ENCODE measurements at places on chromosomes 1 and 21. TPM values are rescaled to one million over a fixed set of nuclear protein-coding genes. Genes with fewer than 3 reads are reported as not detected.

GRCh38 chr1:67850151-67850551 is 16.9 kb upstream of the GNG12 start:
- H3K36me3 ChIP-seq, result no peaks in the 10 kb centered on the region
- peak; percentile 20 for DNase-seq
- peaks cover 15% of the 10 kb centered on the region for H3K27me3 ChIP-seq
- no peak overlapping the region for H3K4me3 ChIP-seq
- H3K4me1 ChIP-seq, result no peaks in the 10 kb centered on the region

The PADI6 gene
- total RNA-seq, result not detected

- H3K27me3 ChIP-seq, result no peaks in the 10 kb centered on the region
- no peak for DNase-seq
- peaks cover 3% of the 10 kb centered on the region for H3K4me1 ChIP-seq
- H3K36me3 ChIP-seq, result peaks cover 19% of the 10 kb centered on the region
- no peak overlapping the region for H3K4me3 ChIP-seq
Measured at GRCh38 chr1:53971718-53972117, 25.6 kb downstream of the LRRC42 start.

- H3K4me1 ChIP-seq, result peaks cover 7% of the 10 kb centered on the region
- no peaks in the 10 kb centered on the region for H3K36me3 ChIP-seq
- H3K4me3 ChIP-seq, result no peak overlapping the region
- DNase-seq, result no peak
Measured at GRCh38 chr21:32544697-32545096, 40.6 kb downstream of the TCP10L start.

The AKR7A3 gene
- total RNA-seq, result 0.54 TPM

DNA sequence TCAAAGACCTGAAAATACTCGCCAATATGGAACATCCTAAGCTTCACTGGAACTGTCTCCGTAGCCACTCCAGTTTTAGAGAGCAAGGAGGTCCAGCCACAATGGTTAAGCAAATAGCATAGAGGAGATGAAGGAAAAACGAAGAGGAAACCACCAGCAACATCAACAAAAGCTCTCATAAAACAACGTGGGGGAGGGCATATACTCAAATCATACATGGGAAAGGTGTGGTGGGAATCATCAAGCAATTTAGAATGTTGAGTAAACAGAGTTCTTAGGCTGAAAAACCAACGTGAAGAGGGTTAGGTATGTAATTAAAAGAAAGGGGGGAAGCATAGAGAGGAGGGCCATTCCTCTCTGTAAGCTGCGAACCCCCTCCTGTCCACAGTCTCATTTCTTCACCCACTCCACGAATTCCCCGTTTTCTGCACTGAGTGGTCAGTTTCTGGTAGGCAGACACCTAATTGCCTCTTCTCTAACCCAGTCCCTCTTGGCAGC is 1.0 kb downstream of the TMEM59 start:
- H3K27me3 ChIP-seq, result no peaks in the 10 kb centered on the region
- no peak overlapping the region for H3K4me3 ChIP-seq
- DNase-seq, result no peak
- no peak overlapping the region for H3K27ac ChIP-seq
- H3K4me1 ChIP-seq, result peaks cover 41% of the 10 kb centered on the region

The SPRR2E gene
- not detected for total RNA-seq

- H3K36me3 ChIP-seq, result no peaks in the 10 kb centered on the region
- no peaks in the 10 kb centered on the region for H3K27me3 ChIP-seq
- H3K27ac ChIP-seq, result no peak overlapping the region
- no peaks in the 10 kb centered on the region for H3K4me1 ChIP-seq
- no peak for DNase-seq
Measured at GRCh38 chr1:104182251-104182650, 432.6 kb downstream of the AMY1C start.

- H3K27me3 ChIP-seq, result peaks cover 19% of the 10 kb centered on the region
- H3K36me3 ChIP-seq, result no peaks in the 10 kb centered on the region
- H3K4me3 ChIP-seq, result no peak overlapping the region
Measured at GRCh38 chr1:112083487-112083886, 94.0 kb upstream of the KCND3 start.

The LPGAT1 gene
- 16.5 TPM for total RNA-seq

DNA sequence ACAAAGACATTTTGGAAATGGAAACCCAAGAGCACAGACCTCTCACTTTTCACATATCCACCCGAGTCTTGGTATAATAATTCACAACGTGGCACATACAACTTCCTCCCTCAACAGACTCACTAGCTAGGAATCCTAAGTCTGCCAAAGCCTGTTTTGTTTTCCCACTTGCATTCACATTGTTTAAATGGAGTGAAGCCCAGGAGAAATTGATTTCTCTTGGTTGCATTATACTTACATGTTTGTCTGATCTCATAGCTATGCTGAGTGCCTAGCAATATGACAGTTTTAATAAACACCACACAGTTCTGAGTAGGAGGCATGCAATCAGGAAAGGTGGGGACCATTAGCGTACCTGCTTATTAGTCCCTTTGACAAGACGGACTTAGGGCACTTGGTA is 348.6 kb upstream of the ADGRL4 start:
- no peak overlapping the region for H3K27ac ChIP-seq
- H3K4me1 ChIP-seq, result no peaks in the 10 kb centered on the region
- H3K27me3 ChIP-seq, result no peaks in the 10 kb centered on the region
- no peak overlapping the region for H3K4me3 ChIP-seq

DNA sequence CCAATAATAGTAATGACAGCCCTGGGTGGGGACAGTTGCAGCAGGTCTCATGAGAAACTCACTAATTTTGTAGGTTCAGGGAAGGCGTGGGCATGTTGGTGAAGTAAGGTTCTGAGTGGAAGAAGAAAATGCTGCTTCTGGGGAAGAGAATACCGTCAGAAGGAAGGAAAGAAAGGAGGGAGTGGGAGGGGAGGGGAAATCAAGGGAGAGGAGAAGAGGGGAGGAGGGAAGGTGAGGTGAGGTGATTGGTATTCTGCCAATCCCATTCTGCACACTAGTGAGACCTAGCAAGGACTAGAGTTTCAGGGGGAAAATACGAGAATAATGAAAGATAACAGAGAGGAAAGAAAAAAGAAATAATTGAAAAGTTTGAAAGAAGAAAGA is 32.4 kb upstream of the MGST3 start:
- H3K36me3 ChIP-seq, result no peaks in the 10 kb centered on the region
- DNase-seq, result no peak
- H3K4me1 ChIP-seq, result peaks cover 26% of the 10 kb centered on the region
- peak overlapping the region; percentile 81 for H3K4me3 ChIP-seq

DNA sequence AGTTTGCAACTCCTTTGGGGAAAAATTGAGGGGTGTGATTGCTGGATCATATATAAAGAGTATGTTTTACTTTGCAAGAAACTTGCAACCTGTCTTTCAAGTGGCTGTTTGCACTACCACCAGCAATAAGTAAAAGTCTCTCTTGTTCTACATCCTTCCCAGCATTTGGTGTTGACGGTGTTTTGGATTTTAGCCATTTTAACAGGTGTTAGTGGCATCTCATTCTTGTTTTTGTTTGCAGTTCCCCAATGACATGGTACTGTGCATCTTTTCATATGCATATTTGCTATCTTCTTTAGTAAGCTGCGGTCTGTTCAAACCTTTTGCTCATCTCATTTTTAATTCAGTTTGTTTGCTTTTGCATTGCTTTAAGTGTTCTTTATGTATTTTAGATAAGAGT is 535.5 kb downstream of the LRRIQ3 start:
- DNase-seq, result no peak
- no peaks in the 10 kb centered on the region for H3K36me3 ChIP-seq
- H3K27ac ChIP-seq, result no peak overlapping the region
- no peaks in the 10 kb centered on the region for H3K4me1 ChIP-seq
- no peaks in the 10 kb centered on the region for H3K27me3 ChIP-seq

The ERVH48-1 gene
- total RNA-seq, result 0.29 TPM

- peaks cover 9% of the 10 kb centered on the region for H3K4me1 ChIP-seq
- no peak for DNase-seq
- H3K27me3 ChIP-seq, result no peaks in the 10 kb centered on the region
- no peak overlapping the region for H3K4me3 ChIP-seq
Measured at GRCh38 chr1:54757833-54758232, 6.5 kb downstream of the PARS2 start.

The GPR89B gene
- total RNA-seq, result 15.7 TPM

- peaks cover 15% of the 10 kb centered on the region for H3K36me3 ChIP-seq
- H3K4me3 ChIP-seq, result peak overlapping the region; percentile 100
- H3K4me1 ChIP-seq, result peaks cover 52% of the 10 kb centered on the region
- H3K27ac ChIP-seq, result peak overlapping the region; percentile 93
- no peaks in the 10 kb centered on the region for H3K27me3 ChIP-seq
Measured at GRCh38 chr1:170073893-170074249, 624 bp downstream of the KIFAP3 start.

DNA sequence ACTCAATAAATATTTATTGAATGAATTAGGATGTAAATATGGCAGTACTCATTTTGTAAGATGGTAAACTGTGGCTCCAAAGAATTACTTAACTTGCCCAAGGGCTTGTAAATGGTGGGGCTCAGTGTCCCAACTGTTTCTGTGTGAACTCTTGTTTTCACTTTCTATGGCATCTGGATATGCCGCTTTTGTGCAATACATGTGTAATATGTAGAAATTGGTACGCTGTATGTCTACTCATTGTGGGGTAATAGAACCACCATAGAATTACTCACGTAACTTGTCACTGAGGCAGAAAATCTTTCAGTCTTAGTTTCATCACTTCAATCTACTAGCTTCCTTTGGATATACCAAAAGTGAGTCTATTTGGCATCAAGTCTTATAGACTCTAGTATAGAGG is 977 bp downstream of the PRPF3 start:
- peak overlapping the region; percentile 99 for H3K27ac ChIP-seq
- DNase-seq, result peak; percentile 28
- H3K27me3 ChIP-seq, result no peaks in the 10 kb centered on the region
- H3K4me1 ChIP-seq, result peaks cover 31% of the 10 kb centered on the region
- peaks cover 37% of the 10 kb centered on the region for H3K36me3 ChIP-seq

- peaks cover 6% of the 10 kb centered on the region for H3K27me3 ChIP-seq
- H3K4me1 ChIP-seq, result no peaks in the 10 kb centered on the region
- H3K27ac ChIP-seq, result no peak overlapping the region
- DNase-seq, result no peak
- no peak overlapping the region for H3K4me3 ChIP-seq
Measured at GRCh38 chr1:66046415-66046814, 253.7 kb downstream of the PDE4B start.

- H3K4me3 ChIP-seq, result no peak overlapping the region
- DNase-seq, result no peak
- peaks cover 1% of the 10 kb centered on the region for H3K27me3 ChIP-seq
Measured at GRCh38 chr1:24567792-24568388, 12.0 kb downstream of the NCMAP start.

The ITLN2 gene
- total RNA-seq, result not detected

GRCh38 chr1:245092638-245092976 is 62.2 kb upstream of the KIF26B start:
- H3K36me3 ChIP-seq, result no peaks in the 10 kb centered on the region
- no peaks in the 10 kb centered on the region for H3K4me1 ChIP-seq
- no peaks in the 10 kb centered on the region for H3K27me3 ChIP-seq
- no peak overlapping the region for H3K27ac ChIP-seq
- no peak for DNase-seq
- no peak overlapping the region for H3K4me3 ChIP-seq

The SPRR5 gene
- not detected for total RNA-seq

- H3K36me3 ChIP-seq, result peaks cover 51% of the 10 kb centered on the region
- H3K4me3 ChIP-seq, result no peak overlapping the region
- no peaks in the 10 kb centered on the region for H3K27me3 ChIP-seq
- peak overlapping the region; percentile 51 for H3K27ac ChIP-seq
Measured at GRCh38 chr1:41573785-41574713, 89.6 kb upstream of the EDN2 start.

The HPCAL4 gene
- 2.8 TPM for total RNA-seq

The RGS13 gene
- not detected for total RNA-seq

DNA sequence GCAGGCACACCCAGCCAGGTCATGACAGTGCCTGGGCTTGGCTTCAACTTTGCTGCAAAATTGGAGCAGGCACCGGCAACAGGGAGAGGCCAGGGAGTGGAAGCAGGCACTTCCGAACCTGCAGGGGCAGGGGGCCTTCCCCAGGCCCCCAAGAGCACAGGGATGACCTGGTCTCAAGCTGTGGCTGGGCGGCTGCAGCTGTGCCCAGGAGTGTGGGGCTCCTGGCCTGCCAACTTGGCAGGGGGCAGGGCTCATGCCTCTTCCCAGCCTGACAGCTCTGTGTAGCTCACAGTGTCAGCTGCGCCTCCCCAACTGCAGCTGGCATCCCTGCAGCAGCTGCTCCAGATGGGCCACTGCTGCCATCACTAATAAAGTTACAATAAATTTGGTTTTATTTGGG is 51.5 kb upstream of the SCYL3 start:
- no peak overlapping the region for H3K4me3 ChIP-seq
- no peaks in the 10 kb centered on the region for H3K27me3 ChIP-seq
- no peak for DNase-seq
- H3K36me3 ChIP-seq, result no peaks in the 10 kb centered on the region
- H3K27ac ChIP-seq, result no peak overlapping the region

The TCHHL1 gene
- not detected for total RNA-seq

DNA sequence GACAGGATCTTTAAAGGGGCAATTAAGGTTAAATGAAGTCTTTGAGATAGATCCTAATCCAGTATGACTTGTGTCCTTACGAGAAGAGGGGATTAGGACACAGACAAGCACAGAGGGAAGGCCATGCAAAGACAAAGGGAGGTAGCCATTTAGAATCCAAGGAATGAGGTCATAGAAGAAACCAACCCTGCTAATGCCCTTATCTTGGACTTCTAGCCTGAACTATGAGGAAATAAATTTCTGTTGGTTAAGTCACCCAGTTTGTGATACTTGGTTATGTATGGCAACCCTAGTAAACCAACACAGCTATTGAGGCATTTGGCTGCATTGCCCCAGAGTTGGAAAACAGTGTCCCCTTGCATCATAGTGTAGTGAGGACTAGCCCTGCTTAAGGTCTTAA is 121.3 kb downstream of the MAST2 start:
- DNase-seq, result no peak
- no peak overlapping the region for H3K4me3 ChIP-seq
- no peaks in the 10 kb centered on the region for H3K36me3 ChIP-seq

DNA sequence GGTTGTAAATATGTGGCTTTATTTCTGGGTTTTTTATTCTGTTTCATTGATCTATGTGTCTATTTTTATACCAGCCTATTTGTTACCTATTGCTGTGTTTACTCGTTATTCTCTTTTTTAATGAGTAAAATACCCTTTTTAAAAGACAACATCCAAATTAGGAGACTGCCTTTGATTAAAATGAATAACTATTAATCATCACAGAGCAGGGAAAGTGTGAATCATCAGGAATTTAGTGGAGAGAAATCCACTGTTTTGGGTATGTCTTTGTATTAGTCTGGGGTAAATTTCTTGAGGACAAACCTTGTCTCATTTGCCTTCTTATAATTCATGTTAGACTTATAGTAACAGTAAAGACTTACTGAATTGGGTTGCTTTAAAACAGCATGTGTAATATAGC is 12.1 kb downstream of the DISC1 start:
- no peak overlapping the region for H3K27ac ChIP-seq
- DNase-seq, result no peak
- H3K36me3 ChIP-seq, result peaks cover 3% of the 10 kb centered on the region
- peaks cover 17% of the 10 kb centered on the region for H3K4me1 ChIP-seq

- no peaks in the 10 kb centered on the region for H3K36me3 ChIP-seq
- DNase-seq, result no peak
- no peaks in the 10 kb centered on the region for H3K27me3 ChIP-seq
Measured at GRCh38 chr1:231836227-231836893, 209.8 kb downstream of the DISC1 start.
